Stimulated activated CD4-positive, alpha-beta T cell treated with anti-CD3 and anti-CD28 coated beads, Interleukin-1b, Interleukin-23, amount 100 ng/mL, for 48 hours (primary cell): ENCODE measurements at places on chromosomes 3 and 15.

DNA sequence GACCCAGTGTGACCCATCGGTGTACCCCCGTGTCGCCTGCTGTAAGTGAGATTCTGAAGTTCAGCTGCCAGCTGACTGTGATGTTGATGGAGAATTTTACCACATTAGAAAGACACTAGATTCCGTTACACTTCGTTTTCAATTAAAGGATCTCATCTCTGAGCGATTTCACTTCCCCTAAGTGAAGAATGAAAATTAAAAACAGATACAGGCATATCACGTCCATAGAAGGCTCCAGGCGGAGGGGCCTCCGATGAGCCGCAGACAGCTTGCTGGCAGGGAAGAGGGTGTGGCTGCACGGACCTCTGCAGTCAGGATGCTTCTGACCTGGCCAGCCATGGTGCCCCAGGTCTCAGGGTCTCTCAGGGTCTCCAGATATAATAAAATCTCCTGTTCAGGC lies 6.6 kb upstream of the CPN2 start:
- DNase-seq = no peak

GRCh38 chr15:35771746-35772442 lies 225.9 kb upstream of the DPH6 start:
- DNase-seq = no peak

DNA sequence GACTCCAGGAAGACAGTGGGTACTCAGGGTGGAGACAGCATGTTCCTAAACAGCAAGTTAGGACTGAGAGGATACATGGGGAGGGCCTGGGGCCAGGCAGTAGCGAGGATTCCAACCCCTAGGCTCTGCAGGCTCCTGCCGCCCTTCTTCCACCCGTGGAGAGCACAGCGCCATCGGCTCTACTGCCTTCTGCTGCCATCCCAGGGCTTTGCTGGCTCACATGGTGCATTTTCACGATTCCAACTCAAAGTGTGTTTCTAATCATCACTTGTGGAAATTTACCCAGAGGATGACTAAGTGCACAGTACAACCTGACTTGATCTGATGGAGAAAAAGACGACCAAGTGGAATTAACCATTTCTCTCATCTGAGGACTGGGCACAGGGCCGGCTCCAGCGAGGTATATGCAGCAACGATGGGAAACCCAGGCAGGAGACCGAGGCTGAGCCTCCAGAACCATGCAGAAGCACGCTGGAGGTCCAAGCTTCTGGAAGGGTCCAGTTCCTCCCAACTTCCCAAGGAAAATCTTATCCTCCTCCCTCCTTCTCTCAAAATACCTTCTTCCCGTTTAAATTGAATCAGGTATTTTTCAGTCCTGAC lies 104.6 kb downstream of the LRIG1 start:
- DNase-seq = no peak

- DNase-seq = no peak
These were observed 112.7 kb upstream of the SLC4A7 start for GRCh38 chr3:27596921-27597320.

DNA sequence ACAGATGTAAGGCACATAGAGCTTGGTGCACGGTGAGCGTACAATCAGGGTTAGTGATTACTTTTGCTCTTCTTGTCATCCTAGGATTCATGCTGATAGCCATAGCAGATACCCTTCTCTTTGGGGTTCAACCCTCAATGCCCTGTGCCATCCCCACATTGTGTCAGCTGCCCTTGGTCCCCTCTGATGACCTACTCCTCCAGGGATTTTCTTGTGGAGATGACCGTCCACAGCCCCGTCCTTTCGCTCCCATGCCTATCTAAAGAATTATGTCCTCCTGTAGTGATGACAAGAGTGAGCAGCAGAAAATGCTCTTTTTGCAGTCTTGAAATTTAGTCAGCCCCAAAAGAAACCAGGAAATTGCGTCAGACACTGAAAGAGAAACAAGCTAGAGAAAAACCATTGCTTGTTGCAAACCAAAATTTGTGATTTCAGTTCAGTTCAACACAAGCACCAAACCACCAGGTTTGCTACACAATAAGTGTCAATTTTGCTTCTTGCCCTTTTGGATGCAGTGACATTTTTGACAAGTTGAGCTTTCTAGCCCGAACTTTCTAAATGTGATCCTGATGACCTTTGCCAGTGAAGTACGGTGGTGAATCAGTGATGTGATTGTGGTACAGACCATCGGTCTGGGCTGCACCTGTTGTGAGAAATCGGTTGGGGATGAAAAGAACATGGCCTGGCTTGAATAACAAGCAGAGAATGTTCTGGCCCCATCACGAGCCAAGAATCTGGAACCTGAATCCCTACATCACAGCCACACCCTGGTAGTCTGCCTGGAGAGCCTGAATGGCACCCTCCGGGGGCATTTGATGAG lies 41.3 kb downstream of the CMTM7 start:
- peak; percentile 44 for DNase-seq

- no peak for DNase-seq
These were observed 36.6 kb upstream of the UBL7 start for GRCh38 chr15:74497584-74497983.

- DNase-seq = no peak
These were observed 441.0 kb downstream of the TUSC7 start for GRCh38 chr3:117150628-117151027.

- no peak for DNase-seq
These were observed 201.1 kb downstream of the TLE3 start for GRCh38 chr15:69896606-69897005.

GRCh38 chr3:193940526-193940925 lies 195.4 kb upstream of the HES1 start:
- DNase-seq = no peak

- DNase-seq = no peak
These were observed 30.2 kb upstream of the IREB2 start for GRCh38 chr15:78407608-78408354.

GRCh38 chr3:134677196-134677986 lies 26.6 kb upstream of the KY start:
- DNase-seq = peak; percentile 6

DNA sequence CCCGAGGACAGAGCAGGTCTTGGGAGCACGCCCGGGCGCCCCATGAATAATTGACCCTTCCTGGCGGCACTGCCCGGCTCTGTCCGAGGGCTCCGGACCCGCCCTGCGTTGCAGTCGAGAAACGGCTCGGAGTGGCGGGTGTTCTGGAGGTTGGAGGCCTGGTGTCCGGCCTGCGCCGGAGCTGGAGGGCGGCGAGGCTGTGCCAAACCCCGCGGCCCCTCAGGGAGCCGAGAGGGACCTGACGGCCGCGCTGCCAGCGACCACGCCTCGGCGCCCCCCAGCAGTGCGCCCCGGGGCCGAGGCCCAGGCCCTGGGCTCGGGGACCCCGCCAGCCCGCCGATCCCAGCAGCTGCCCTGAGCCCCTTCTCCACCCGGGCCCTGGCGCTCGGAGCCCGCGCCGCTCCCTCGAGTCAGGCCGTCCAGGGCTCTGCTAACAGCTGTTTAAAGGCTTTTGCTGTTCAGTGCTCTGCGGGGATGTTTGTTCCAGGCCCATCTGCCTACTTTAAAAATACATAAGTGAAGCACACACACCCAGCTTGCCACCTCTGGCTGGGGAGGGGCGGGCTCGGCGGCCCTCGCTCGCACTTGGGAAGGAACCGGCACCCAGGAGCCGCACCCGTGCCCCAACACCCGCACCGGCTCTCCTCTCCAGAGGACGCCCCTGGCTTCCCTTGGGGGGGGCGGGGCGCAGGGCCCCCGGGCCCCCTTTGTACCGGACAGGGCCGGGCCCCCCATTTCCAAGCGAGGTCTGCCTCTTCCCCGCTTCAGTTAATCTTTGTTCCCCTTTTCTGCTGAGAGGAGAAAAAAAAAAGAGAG lies 730 bp upstream of the ZNF710 start:
- no peak for DNase-seq

- no peak for DNase-seq
These were observed 17.7 kb downstream of the STAG1 start for GRCh38 chr3:136734382-136735070.

GRCh38 chr3:155603302-155603701 lies 141.6 kb downstream of the PLCH1 start:
- DNase-seq = no peak

DNA sequence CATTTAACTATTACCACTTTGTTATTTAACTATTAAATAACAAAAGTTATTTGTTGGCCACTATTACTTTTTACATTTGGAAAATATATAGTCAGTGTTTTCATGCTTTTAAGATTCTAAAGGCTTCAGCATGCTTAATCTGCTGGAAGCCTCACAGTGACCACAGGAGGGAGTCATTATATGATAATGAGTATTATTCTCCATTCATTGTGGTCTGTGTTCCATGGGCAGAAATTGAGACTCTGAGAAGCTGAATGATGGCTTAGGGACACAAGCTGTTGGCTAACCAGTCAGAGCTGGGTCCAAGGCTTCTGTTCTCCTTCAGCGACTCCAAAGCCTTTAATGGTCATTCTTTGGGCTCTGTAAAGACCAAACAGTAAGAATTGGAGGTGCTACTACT lies 64.7 kb downstream of the BFSP2 start:
- no peak for DNase-seq

GRCh38 chr3:141328286-141329166 lies 39.8 kb upstream of the ZBTB38 start:
- no peak for DNase-seq

DNA sequence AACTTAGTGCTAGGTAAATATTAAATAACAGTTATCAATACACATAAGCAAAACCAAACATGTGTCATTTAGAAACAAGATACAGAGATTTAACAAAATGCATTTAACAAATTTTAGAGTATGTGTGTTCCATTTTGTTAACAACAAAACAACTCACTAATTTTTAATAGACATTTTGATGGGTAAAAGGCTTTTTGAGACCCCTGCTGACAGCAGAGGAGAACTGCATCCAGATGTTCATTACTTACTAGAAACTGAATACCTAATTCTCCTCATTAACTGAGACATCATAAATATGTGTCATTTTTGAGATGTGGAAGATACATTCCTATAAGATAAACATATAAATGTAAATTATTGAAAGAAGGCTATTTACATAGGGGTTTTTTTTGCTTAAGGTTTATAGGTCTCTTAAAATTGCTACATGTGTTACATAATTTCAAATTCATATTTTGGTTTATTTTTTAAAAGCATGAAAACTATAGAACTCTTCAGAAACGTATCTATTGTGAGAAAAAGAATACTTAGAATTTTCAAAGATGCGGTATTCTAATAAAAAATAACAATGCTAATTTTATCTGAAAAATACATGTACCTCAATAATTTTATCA lies 1009.8 kb downstream of the TUSC7 start:
- no peak for DNase-seq

DNA sequence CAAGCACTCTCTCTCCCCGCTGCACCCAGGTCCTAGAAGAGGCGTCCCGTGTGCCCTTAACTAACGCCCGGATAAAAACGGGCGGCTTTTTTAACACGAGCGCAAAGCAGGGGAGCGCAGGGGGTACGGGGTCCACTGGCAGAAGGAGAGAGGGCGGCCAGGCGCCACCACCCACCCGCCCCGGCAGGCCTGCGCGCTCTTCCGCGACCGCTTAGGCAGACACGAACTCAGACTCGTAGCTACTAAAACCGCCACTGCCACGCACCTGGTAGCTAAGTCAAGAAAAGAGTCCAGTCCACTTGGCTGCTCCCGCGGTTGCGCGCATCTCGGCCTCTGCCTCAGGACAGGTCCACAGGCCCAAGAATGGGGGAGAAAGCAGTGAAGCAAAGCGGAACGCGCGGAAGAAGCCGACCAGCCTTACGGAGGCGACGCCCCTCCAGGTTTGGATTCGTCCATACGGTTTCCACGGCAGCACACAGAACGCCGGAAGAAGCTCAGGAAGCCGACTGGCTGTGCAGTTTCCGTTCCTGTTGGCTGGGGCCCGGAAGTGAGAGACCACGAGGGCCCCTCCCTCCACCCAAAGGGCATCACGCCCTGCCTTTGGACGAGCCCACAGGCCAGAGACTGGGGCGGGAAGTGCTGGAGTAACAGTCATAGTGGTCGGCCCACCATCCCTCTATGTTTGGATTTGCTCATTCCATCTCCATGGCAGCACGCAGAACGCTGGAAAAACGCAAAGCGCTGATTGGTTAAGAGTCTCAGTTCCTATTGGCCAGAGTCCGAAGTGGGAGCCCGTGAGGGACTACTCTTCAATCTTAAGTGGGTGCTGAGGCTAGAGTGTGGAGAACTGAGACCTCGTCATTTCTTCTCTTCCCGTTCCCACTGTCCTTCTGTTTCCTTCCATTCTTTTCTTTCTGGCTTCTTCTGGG lies at the start of gene ULK4:
TSS of gene ULK4 (minus strand) at position 353 of the 929 bp plus-strand sequence. CDS start 7,344 bp downstream, outside the sequence.
- DNase-seq = peak; percentile 96

- DNase-seq = no peak
These were observed 430.5 kb downstream of the OCA2 start for GRCh38 chr15:27668471-27669220.

GRCh38 chr3:182715006-182715405 lies 78.3 kb upstream of the ATP11B start:
- DNase-seq = no peak

DNA sequence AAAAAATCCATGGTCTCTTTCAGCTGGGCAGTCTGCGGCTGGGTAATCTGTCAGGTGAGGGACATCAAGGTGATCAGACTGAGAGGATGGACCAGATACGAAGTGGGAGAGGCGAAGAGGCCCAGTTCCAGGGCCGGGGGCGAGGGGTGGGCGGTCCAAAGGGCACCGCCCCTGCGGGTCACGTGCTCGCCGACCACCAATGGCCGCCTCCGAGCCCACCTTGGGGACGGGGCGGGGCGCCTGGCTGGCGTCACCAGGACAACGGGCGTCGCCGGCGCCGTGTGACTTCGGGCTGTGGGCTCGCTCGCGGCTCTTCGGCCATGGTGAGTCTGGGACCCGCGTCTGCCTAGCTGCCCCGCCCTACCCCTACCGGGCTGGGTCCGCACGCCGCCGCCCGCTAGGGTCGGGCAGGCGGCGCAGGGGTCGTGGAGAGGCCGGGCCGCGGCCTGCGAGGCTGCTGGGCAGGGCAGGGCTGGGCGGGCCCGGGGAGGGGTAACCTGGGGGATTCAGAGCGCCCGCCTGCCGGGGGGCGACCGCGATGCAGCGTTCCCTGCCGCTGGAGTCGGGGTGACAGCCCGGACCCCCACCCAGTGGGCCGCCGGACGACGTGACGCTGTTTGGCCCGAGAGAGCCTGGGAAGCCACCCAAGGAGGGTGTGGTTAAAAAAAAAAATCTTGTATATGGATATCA lies at the start of gene FBXL2:
TSS of gene FBXL2 (plus strand) at position 250 of the 690 bp plus-strand sequence. CDS start at position 321, 71 bp downstream.
- peak; percentile 30 for DNase-seq

DNA sequence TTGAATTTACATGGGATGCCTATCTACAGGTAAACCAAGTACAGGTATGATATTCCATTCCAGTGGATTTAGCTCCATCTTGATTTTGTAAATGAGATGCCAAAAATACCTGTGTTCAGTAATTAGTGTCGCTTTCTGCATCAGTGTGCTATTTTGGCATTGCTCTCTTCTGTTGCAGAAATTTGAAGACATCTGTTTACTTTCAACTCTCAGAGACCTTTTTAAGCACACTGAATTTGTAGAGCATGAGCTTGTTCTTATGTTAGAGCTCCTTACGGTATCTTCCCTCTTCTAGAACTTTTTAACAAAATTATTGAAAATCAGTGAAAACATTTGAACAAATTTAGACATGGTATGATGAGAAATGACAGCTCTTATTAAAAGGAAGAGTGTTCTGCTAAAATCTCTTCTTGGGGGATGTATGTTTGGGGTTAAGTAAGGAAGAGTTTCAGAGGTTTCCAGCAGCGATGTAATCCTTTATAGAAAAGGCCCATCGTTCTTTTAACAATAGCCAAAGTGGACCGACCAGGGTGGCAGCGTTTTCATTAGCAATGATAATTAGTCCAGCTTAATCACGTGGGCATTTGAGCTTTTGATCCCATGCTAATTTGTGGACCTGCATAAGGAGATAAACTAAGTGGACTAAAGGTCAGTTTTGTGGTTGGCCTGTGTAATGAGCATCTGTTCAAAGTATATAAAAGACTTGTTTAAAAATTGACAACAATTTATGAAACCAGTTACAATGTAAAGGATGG lies 385.4 kb downstream of the PTPRG start:
- no peak for DNase-seq
